ENCODE measurements at places on chromosomes 16 and 17.

- DNase-seq = no peak
Observed at GRCh38 chr16:67543036-67543435, 14.4 kb downstream of the RIPOR1 start.

GRCh38 chr16:610513-611381, 20.0 kb upstream of the WFIKKN1 start:
- DNase-seq = peak; percentile 39

- DNase-seq = no peak
Observed at GRCh38 chr17:81032641-81033480, 2.1 kb upstream of the BAIAP2 start.

GRCh38 chr17:82175201-82175600, 37.4 kb downstream of the CCDC57 start:
- DNase-seq = no peak

GRCh38 chr16:23837553-23838308, 1.9 kb downstream of the PRKCB start:
- no peak for DNase-seq

Measured in stimulated activated CD8-positive, alpha-beta memory T cell treated with anti-CD3 and anti-CD28 coated beads, Interleukin-7, amount 100 ng/mL, for 48 hours (primary cell).